Glomerular endothelial cell (primary cell): ENCODE measurements at places on chromosomes 2 and 18.

DNA sequence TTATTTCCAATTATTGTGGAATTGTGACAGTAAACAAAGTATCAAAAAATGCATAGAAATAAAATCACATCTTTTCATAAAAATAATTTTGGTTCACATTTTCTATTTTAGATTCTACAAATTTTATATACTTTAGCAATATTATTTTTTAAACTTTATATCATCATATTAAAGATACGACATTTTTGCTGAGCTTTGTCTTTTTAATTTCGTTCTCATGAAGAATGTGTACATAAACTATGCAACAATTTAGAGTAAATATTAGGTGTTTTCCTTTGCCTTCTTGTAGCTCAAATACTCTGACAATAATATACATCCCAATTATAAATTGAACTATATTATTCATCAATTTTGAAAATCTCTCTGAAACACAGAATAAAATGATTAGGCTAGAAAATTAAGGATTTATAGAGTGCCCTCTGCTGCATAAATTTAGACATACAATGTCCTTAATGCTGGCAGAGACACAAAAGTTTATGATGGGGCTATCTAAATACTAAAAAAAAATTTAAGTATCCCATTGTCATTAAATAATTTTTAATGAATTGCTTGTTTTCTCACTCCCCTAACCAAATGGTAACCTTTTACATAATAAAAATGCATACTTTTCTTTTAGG lies 45.7 kb downstream of the CCDC102B start:
- no peak for DNase-seq

GRCh38 chr2:20126040-20126439 lies 74.6 kb upstream of the LAPTM4A start:
- no peak for DNase-seq

- DNase-seq: no peak
Observed at GRCh38 chr18:27871726-27872125, 305.2 kb downstream of the CDH2 start.

GRCh38 chr18:54867131-54867530 lies 38.9 kb downstream of the RAB27B start:
- no peak for DNase-seq

DNA sequence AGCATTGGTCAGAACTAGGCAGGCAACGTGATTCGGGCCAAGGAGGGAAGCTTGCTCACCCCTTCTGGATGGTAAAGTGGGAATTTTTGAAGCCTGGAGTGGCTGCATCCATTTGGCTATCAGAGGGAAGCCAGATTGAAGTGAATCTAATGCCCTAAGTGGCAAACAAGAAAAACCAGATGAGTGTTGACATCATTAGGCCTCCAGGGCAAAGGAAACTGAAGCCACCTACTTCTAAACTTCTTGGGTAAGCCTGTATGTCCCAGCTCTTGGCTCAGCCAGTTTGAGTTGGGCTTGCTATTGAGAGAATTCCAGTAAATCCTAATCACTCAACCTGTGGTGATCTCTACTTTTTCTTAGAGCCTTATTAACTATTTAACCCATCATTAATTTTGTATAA lies 20.9 kb downstream of the SOX11 start:
- DNase-seq: no peak

DNA sequence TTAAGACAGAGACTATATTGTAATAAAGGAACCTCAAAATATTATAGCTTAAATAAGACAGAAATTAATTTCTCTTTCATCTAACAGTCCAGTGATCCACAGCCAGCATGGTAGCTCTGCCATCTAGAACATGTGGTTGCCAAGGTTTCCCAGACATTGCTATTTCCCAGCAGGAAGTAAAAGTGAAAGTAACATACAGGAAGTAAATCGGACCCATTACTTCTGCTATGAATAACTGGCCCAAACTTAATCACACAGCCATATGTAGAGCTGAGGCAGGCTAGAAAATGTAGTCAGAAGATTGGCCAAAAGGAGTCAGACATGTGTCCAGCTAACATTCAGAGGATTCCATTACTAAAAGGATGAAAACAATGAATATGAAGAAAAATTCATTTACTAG lies 71.0 kb downstream of the NOL4 start:
- DNase-seq: no peak

DNA sequence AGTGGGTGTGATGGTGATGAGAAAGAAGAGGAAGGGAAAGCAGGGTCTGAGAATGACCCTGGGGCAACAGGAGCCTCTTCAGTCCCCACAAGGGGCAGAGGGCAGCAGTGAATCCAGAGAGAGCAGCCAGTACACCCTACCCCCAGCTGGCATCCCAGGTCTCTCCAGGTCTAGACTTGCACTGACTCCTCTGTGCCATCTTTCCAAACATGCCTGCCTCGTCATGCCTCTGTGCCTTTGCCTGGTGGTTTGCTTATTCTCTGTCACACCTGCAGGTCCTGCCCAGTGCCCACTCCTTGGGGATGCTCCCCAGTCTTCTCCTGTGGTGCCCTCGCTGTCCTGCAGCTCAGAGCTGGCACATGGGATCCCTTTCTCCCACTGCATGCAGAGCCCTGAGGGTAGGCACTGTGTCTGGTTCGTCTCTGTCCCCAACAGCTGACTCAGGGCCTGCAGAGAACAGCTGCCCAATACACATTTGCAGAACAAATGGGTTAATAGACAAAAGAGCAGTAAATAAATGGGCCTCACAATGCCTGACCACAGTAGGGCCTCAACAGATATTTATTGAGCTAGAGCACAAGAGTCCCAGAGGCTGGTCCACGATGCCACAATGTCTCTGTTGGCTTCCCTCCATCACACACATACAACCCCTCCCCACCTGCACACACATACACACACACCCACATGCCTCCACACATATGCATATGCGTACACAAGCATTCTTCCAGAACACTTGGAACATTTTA lies 89.8 kb downstream of the HS1BP3 start:
- no peak for DNase-seq

- no peak for DNase-seq
Observed at GRCh38 chr2:172147944-172148650, 45.4 kb upstream of the DLX2 start.

DNA sequence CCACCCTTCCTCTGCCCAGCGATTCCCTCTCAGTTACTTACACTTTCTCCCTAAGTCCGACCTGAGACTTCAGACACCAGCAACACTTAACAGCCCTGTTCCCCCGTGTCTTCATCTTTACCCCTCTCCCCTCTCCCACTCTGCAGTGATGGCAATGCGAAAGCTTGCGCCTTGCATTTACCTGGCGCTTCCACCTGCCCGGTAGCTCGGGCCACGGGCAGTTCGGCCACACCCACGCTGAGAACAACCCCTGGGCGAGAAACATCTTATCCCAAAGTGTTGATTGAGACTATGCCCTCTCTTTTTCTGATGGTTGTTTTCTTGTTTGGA lies 558 bp downstream of the DNAJC10 start:
- no peak for DNase-seq

- DNase-seq: no peak
Observed at GRCh38 chr18:76928179-76928868, 106.0 kb downstream of the ZNF236 start.

DNA sequence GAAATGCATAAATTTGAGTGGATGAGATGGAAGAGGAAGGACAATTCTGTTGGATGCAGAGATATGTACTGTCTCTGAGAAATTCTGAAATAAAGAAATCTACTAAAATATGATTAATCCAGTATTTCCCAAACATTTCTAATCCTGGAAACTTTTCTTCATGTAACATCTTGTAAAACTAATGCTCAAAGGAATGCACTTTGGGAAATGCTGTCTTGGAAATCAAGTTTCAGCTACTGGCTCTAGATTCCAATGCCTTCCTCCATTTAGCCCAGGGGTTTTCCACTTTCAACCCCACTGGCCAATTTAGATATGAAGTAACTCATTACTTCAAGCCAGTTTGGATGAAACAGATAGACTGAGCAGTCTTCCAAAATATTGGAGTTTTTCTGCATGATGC lies 355.1 kb downstream of the TXNL1 start:
- DNase-seq: no peak

- DNase-seq: no peak
Observed at GRCh38 chr2:217909156-217909820, 93.5 kb downstream of the TNS1 start.

GRCh38 chr18:32048507-32049091 lies 30.0 kb downstream of the RNF125 start:
- DNase-seq: no peak

DNA sequence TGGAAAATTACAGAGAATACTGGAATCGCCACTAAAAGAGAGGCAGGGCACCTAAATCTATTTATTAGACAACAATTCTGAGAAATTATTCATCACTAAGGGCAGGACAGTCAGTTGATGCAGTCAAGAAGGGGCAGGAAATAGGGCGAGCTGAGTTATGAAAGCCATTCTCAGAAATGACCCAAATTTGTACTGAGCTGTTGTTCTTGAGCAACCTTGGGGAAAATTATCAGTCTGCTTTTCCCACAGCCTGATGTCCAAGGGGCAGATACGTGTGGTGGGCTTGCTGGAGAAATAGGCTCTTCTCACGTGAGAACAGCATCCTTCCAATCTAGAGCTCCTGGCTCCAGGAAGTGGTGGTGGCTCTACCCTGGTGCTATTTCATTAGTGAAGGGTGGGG lies 38.6 kb downstream of the STON1 start:
- no peak for DNase-seq

- no peak for DNase-seq
Observed at GRCh38 chr2:99806758-99807157, 316.9 kb upstream of the REV1 start.

DNA sequence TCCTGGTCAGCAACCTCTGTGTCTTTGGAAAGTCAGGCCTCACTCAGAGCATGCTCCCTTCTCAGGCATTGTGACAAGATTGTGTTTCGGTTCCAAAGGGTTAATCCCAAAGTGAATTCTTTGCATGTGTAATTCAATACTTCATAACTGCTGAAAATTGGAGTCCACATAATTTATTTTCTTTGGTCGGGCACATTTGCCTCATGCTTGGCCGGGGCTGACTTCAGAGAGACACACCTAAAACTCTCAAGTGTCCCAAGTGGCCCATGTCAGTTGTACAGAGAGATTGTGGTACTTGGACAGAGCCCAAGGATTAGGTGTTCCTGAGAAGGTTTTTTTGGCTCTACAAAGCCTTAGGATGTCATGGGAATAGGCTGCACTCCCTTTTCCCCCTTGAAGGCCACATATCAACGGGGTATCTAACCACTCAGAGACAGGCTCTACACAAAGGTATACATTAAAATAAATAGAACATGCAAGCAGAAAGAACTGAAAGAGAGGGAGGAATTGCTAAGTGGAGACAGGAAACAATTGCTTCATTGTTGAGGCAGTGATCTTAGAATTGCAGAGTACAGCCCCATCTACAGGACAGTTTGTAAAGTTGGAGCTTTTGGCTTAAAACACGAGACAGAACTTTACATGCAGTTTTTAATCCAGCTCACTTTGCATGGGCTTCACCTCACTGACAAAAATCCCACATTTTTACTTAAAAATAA lies 1232.3 kb upstream of the ZEB2 start:
- DNase-seq: peak; percentile 64

DNA sequence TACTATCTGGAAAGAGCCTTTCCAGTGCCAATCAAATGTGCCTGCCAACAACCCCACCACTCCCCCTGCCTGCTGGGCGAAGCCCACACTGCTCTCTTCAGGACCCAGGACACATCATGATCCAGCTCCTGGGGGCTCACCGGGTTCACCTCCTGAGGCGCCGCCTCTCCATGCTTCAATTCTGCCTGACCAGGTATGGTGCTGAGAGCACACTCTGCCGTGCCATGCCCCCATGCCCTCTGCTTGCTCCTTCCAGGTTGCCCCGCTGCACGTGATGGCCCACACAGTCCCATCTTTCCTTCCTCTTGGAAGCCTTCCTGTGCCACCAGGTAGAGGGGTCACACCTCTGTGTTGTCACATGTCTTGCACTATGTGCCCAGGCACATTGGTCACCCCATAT lies 47.5 kb downstream of the ASB18 start:
- DNase-seq: no peak

DNA sequence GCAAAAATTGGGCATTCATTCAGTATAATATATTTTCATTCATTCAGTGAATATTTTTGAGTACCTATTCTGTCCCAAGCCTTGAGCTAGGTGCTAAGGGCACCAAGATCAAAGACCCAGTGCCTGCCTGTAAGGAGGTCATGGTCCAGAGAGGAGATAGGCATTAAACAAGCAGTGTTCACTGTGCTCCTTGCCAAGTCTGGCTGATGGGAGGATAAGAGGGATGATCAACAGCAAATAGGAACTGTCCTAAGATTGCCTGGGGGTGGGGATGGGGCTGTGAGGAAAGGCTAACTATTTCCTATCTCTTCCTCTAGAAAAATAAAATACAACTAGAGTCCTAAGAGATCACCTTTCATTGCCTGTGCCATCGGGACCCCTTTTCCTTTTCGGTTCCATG lies 60.4 kb downstream of the SETBP1 start:
- no peak for DNase-seq

GRCh38 chr2:151946899-151947812 lies 118.9 kb upstream of the ARL5A start:
- DNase-seq: no peak

- no peak for DNase-seq
Observed at GRCh38 chr18:23504720-23505119, 1.4 kb downstream of the RMC1 start.

DNA sequence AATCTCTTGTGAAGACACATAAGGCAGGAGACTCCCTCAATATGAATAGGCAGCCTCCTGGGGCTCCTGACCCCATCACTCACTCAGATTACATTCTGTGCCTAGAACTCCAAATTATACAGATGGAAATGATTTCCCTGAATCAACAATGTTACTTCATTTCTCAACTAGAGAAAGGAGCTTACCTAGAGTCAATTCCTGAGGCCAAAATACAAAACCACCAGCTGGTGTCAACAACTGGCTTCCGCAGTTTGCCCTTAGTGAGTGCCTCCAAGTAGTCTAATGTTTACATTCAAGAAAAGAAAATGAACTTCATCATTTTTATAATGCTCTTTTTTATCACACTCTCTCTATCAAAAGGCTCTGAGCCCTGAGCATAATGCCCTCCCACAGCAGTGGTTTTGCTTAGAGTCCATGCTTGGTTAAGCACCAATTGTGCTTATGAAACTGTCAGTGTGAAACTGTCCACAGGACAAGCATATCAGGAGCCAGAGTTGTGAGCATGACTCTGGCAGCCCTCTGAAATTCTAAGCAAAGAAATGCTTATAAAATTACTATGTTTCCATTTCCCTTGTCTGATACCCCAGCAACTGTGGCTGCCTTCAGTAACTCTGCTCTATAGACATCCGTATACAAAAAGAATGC lies 305.7 kb upstream of the PKDCC start:
- no peak for DNase-seq

- DNase-seq: peak; percentile 82
Observed at GRCh38 chr2:97868986-97869721, 126.6 kb downstream of the TMEM131 start.

GRCh38 chr2:56580242-56580641 lies 396.5 kb downstream of the CCDC85A start:
- no peak for DNase-seq

GRCh38 chr2:150486539-150487484 lies 655 bp downstream of the RND3 start:
- DNase-seq: no peak

GRCh38 chr2:86221066-86221684 lies 21.9 kb downstream of the MRPL35 start:
- DNase-seq: no peak

GRCh38 chr2:164810843-164811242 lies 30.8 kb downstream of the COBLL1 start:
- no peak for DNase-seq
